ENCODE measurements at places on chromosomes 16 and 17.

DNA sequence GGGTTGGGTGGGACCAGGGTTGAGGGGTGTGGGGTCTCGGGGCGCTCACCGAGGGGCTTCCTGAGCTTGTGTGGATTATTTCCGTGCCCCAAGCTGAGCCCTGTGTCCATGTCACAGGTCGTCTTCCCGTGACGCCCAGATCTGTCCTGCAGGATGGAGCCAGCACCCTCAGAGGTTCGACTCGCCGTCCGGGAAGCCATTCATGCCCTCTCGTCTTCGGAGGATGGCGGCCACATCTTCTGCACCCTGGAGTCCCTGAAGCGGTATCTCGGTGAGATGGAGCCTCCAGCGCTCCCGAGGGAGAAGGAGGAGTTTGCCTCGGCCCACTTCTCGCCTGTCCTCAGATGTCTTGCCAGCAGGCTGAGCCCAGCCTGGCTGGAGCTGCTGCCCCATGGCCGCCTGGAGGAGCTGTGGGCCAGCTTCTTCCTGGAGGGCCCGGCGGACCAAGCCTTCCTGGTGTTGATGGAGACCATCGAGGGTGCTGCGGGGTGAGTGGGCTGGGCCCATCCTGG lies 1.0 kb downstream of the TELO2 start:
- DNase-seq: no peak

DNA sequence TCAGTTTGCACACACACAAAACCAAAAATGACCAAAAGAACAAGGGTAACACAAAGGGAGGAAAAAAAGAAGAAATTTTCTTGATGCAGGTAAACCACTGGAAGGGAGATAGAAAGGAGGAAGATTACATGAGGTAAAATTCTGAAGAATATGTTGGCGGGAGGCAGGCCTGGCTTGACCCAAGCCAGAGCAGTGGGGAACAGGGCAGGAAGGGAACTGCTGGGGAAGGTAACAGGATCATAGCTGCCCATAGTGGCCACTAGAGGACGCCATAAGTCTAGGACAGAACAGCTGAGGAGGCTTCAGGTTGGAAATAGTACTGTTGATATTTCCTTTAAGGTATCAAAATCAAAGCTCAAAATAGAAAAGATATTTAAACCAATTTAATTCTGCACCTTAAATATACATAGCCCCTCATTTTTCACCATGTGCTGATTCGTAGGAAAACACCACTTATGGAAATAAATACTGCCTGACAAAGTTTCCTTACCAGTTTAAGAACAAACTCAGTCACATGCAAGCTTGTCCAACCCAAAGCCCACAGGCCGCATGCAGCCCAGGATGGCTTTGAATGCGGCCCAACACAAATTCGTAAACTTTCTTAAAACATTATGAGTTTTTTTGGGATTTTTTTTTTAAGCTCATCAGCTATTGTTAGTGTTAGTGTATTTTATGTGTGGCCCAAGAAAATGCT lies 15.5 kb downstream of the VPS35 start:
- peak; percentile 6 for DNase-seq

- DNase-seq: no peak
Measured at GRCh38 chr17:61307905-61308886, 91.4 kb upstream of the TBX2 start.

DNA sequence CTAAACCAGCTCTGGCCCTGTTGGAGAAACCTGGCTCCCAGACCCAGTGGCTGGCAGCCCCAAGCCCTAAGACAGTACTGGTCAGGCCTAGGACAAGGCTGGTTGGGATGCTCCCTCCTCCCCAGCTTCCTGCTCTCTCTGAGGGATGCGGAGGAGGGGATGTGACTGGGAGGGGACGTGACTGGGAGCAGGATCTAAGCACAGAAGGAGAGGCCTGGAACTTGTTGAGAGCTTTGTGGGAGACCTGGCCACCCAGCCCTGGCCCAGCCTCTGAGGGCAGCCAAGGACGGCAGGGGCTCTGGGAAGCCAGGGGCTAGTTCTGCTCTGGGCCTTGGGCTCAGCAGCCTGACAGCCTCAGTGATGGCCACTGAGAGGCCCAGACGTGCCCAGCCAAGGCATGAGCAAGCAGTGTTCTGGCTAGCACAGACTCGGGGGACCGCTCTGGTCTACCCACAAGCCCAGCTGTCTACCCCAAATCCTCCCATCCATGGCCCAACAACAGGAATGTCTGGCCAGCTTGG lies 22.8 kb downstream of the ATP6V0D1 start:
- no peak for DNase-seq
